Glomerular endothelial cell (primary cell): ENCODE measurements at places on chromosomes 7 and 10. TPM values are rescaled to one million over a fixed set of nuclear protein-coding genes. Genes with fewer than 3 reads are reported as not detected.

PDE6C gene
- total RNA-seq: not detected in 2 replicates

LIPJ gene
- not detected in 2 replicates for total RNA-seq

HOXA1 gene
- total RNA-seq: 2.5 and 5.5 TPM in 2 replicates

GRCh38 chr7:103605640-103606039, 159.6 kb upstream of the SLC26A5 start:
- no peak for DNase-seq

GRCh38 chr7:131849472-131849871, 293.0 kb upstream of the PODXL start:
- no peak for DNase-seq
